ENCODE measurements at places on chromosomes 4 and X.

GRCh38 chr4:183960046-183960420, 54.9 kb downstream of the STOX2 start:
- no peak for DNase-seq

DNA sequence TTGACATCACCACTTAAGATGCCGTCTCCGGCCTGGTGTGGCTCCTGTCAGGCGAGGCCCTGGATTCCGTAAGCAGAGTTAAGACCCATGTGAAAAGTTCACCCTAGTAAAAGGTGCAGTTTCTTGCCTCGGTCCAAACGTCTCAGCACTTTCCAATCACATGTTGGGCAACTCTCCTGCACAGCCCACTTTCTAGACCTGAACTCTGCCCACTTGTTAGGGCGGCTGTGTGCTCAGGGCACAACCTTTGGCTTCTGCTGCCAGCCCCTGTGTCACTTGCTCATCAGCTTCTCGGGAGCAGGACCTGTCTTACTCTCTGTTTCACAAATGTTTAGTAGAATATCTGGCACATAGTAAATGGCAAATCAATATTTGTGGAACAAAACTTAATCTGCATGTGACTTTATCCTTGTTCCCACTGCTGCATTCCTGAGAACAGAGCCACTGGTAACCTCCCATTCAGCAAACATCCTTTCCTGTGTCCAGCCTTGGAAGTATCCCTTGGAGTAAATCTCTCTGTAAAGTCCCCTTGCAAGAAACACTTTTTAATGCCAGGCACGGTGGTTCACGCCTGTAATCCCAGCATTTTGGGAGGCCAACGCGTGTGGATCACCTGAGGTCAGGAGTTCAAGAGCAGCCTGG, 38.7 kb upstream of the SH3RF1 start:
- DNase-seq = no peak

DNA sequence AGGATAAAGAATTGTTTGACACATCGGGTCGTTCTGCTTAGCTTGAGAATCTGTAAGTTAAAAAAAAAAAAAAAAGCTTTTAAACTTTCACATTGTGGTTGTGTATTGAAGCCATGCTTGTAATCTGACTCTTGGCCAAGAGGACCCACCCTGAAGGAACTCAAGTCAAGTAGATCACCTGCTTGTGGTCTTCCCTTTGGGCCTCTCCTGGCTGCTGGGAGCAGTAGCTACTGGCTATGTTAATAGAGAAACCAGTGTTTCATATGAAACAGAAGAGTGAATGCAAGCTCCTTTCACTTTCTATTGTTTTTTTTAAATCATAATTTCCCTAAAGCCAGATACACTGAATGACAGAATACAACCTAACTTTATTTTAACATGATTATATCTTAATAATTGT, 402.4 kb upstream of the NDST4 start:
- DNase-seq = no peak

- DNase-seq = no peak
These were observed 481.4 kb downstream of the FAT4 start for GRCh38 chr4:125796138-125796537.

- DNase-seq = no peak
These were observed 97.0 kb upstream of the LDB2 start for GRCh38 chr4:16995451-16995850.

DNA sequence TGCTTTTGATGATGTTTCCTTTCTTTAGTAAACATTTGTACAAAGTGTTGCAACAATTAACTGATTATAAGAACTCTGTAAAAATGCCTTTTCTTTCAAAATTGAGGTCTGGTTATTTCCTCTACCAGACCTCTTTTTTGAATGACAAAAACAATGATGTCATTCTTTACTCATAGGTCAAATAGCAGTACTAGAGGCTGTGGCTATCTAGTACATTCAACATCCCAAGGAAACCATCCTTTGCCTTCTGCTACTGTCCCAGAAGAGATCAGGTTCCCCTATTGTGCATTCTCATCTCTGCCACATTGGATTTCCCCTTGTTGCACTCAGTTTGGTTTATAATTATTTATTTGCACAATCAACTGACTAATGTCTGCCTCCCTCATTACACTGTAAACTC, 19.1 kb upstream of the MAD2L1 start:
- no peak for DNase-seq

- DNase-seq = no peak
These were observed 52.2 kb downstream of the DCUN1D4 start for GRCh38 chr4:51895158-51895557.

GRCh38 chr4:175394208-175394607, 417.9 kb downstream of the GPM6A start:
- no peak for DNase-seq

GRCh38 chr4:157221895-157222770, 1.6 kb downstream of the GRIA2 start:
- no peak for DNase-seq

GRCh38 chr4:70251945-70252277, 9.5 kb downstream of the CSN3 start:
- DNase-seq = no peak

GRCh38 chrX:100685284-100685996, 41.4 kb downstream of the SRPX2 start:
- no peak for DNase-seq

- no peak for DNase-seq
These were observed 37.9 kb upstream of the HMX1 start for GRCh38 chr4:8909548-8909947.

GRCh38 chr4:41009411-41009810, 204.9 kb downstream of the APBB2 start:
- no peak for DNase-seq

DNA sequence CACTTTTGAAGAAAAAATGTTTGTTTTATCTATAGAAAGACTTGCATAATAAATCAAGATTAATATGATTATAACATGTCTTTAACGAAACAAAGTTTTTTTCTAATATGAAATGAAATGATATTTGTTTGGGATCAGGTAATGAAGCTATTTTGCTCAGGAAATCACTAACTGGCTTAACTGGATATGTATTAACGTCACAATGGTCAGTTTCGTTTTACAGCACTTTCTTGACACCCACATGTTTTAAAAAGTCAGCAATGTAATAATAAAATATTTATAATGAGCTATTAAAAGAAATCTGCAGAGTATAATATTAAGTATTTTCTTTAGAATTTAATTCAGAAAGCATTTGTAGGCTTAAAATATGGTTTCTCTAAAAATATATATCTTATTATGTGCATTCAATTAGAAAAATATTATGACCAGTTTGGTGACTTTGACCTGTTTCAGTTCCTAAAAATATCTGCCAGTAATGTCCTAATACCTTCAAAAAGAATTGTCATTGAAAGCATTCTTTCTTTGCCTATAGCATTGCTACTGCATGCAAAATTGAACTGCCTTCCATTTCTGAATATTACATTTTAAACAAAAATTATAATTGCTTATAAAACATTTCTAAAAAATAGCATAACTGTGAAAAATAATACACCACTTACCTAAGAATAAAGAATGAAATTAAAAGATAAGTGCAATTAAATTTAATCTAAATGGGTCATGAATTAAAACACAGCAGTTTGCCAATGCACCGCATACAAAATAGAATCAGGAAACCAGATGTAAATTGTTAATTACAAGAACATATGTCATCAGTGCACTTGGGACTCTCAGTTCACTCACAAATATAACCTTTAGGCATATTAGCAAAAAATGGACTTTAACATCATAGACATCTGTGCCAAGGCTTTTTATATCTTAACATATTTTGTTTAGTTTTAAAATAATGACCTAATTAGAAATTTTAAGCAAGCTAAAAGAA, 31.6 kb downstream of the TIGD2 start:
- DNase-seq = no peak
